Caki2 (cell line): ENCODE measurements at places on chromosomes 6 and 20.

DNA sequence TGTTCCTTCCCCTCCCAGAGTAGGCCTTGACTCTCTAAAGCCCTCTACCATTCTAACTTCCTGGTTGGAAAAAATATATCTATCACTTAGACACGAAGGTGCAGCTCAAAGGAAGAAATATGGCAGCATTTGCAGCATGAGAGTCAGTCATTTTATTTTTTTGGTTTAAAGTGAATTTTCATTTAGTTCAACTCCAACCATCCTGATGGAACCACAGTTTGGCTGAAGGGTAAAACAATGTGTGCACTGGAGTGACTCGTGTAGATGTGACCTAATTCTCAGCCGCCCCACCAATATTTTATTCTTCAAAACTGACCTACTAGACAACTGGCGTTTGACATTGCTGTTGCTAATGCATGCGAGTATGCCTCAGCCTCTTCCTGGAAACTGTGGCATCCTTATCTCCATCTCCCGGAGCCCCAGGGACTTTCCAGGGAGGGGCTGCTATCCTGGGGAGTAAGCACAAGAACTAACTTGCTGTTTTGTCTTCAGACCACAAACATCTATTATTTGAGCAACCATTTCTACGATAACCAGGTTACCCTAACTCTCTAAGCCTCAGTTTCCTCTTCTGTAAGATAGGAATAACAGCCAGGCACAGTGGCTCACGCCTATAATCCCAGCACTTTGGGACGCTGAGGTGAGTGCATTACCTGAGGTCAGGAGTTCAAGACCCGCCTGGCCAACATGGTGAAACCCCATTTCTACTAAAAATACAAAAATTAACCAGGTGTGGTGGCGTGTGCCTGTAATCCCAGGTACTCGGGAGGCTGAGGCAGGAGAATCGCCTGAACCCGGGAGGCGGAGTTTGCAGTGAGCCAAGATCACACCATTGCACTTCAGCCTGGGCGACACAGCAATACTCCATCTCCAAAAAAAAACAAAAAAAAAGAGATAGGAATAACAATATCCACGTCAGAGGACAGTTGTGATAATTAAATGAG, 148.7 kb upstream of the JARID2 start:
- DNase-seq: no peak

DNA sequence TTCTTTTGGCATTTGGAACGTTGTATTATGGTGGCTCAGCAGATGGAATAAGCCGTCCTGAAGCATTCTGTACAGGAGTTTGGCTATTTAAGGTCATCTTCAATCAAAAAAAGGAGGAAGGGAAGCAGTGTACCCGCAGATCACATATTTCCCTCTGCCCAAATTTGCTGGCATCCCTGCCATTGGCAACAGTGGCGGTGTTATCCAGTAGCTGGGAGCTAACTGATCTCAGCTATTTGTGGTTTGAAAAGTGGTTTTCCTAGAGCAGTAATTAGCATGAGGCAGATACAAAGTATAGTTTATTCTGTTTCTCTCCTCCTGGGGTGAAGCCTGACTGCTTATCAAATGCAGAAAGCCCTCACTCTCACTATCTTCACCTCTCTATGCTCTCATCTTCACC, 576.8 kb downstream of the QKI start:
- DNase-seq: no peak

- DNase-seq: no peak
Observed at GRCh38 chr6:114304304-114304887, 38.4 kb downstream of the HS3ST5 start.

GRCh38 chr6:20001286-20001685, 164.1 kb downstream of the ID4 start:
- DNase-seq: no peak

DNA sequence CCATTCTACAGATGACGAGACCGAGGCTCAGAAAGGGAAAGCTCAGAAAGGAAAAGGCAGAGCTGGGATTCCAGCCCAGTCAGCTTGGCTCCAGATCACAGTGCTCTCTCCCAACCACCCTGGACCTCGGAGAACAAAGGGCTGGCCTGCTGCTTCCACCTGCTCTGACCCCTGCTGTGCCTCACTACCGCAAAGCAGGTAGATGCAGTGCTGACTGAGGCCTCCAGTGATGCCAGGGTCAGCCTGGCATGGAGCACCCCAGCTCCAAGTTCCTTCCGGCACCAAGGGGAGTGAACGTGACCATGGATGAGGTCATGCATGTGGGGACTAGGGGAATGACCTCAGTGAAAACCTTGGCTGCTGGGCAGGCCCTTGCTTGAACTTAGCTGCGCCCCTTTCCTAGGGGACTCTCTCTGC, 20.7 kb upstream of the TLDC2 start:
- no peak for DNase-seq

DNA sequence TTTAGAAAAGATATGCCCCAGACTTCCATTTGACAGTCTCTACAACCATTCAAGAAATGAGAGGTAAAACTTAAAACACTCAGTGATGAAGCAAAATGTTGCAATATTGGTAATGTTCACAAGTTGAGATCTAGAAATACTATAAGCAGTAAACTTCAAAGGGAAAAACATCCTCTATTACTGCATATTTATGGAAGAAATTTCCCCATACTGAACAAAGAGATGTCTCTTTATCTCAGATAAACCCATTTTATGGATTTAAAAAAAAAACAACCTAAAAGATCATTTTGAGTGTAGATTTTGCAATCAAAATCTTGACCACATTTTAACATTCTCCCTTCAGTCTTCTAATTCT, 177.8 kb upstream of the TAB2 start:
- DNase-seq: no peak

DNA sequence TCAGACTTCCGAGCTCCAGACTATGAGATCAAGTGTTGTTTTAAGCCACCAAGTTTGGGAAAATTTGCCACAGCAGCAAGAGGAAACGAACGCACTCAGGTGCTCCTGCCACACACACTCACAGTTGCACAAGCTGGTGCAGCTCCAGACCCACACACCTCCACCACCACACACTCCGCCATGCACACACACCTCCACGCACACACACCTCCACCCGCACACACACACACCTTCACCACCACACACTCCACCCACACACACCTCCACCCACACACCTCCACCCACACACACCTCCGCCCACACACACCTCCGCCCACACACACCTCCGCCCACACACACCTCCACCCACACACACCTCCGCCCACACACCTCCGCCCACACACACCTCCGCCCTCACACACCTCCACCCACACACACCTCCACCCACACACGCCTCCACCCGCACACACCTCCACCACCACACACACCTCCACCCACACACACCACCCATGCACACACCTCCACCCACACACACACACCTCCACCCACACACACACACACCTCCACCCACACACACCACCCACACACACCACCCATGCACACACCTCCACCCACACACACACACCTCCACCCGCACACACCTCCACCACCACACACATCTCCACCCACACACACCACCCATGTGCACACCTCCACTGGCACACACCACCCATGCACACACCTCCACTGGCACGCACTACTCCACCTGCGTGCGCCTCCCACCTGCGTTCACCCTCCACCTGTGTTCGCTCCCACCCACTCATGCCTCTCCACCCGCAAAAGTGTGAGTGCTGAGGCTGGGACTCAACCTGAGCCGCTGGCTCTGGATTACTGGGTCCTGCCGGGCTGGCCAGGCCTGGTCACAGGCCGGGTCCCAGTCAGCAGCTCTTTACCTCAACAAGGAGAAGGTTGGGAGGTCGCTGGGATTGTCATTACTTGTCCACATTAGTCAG, 175.6 kb downstream of the BMP7 start:
- DNase-seq: no peak

DNA sequence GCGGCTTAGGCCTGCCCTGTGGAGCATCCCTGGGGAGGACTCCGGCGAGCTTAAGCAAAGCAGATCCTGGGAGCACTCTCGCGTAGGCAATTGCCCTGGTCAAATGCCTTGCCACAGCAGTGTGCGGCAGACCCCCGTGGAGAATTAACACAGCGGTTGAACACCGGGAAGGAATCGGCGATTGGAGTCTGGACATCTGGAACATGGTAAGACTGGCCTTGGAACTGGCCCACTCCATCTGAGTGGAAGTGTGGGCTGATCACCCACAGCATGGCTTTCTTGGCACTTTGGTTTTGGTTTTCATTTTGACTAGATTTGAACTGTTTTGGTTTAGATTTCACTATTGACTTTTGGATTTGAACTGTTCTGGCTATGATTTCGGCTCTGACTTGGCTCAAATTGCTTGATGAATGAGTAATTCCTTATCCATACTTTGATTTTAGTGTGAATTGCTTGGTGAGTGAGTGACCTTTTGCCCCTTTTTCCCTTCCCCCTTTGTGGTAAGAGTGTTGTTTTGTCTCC, 300.7 kb downstream of the RNGTT start:
- DNase-seq: no peak

GRCh38 chr6:145258122-145258521, 477.2 kb downstream of the EPM2A start:
- no peak for DNase-seq

GRCh38 chr6:163398815-163399214, 15.7 kb upstream of the QKI start:
- no peak for DNase-seq

- no peak for DNase-seq
Observed at GRCh38 chr20:2680046-2680445, 12.5 kb upstream of the EBF4 start.

GRCh38 chr20:49567421-49568277, at the start of gene PTGIS:
Gene PTGIS, minus strand, starts transcription at chr20:49568137. Its CDS starts 21 bp downstream, at chr20:49568116.
- no peak for DNase-seq

DNA sequence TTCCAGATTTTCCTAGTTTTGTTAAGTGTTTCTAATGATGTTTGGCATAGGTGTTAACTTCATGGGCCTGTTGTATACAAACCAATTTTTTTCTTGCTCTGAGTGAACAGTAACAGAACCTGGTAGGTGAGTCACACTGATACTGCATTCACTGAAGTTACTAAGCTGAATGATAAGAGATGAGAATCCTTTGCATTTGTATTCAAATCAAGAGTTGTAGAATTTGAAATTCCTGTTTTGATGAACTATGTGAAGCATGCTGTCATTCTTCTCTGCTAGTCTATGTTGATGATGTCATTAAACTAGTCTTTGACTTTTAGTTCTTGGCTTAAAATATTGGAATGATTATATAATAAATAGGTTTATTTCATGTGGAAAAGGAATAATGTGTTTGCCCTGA, 37.9 kb downstream of the PTPRA start:
- no peak for DNase-seq

GRCh38 chr20:25372584-25373336, 17.9 kb downstream of the ABHD12 start:
- DNase-seq: peak; percentile 48

DNA sequence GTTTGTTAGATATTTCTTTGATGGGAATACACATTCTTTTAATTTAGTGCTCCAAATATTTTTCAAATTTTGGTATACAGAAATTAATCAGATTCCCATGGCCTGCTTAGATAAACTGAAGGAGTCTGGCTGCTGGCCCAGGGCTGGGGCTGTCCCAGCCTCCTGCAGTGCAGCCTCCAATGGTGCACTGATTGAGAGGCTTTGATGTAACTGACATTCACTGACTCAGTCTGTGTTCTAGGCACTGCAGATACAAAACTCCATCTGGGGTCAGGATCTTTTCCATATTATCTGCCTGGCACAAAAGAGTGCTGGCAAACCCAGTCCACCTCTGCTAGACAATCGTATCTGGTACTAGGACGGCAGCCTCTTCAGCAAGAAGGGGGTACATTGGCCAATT, 64.8 kb downstream of the GRIK2 start:
- DNase-seq: no peak

- DNase-seq: no peak
Observed at GRCh38 chr6:7142918-7143475, 35.2 kb downstream of the RREB1 start.

- no peak for DNase-seq
Observed at GRCh38 chr6:150546457-150546856, 53.2 kb upstream of the PLEKHG1 start.

DNA sequence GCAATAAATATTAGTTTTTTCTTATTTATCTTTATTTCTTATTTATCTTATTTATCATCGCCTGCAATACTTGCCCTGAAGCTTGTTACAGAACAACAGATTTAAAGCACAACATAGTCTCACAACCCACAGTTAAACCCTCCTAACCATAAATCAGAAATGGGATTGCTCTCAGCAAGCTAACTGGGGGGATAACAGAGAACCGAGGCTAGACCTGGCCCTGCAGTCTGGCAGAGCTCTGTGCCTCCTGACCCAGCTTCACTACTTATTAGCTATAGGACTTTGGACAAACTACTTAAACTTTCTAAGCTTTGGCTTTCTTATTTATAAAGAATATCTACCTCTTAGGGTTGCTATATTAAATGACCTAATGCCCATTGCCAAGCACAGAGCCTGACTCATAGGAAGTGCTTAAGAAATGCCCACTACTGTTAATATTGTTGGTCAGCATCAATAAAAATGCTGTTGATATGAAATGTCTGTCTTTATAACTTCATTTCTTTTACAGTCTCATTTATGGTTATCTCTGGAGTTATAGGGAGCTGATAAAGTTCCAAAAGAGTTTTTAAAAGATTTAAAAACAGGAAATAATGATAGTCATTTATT, 87.9 kb upstream of the BEND6 start:
- no peak for DNase-seq

- no peak for DNase-seq
Observed at GRCh38 chr6:72639920-72640614, 18.2 kb downstream of the KCNQ5 start.

DNA sequence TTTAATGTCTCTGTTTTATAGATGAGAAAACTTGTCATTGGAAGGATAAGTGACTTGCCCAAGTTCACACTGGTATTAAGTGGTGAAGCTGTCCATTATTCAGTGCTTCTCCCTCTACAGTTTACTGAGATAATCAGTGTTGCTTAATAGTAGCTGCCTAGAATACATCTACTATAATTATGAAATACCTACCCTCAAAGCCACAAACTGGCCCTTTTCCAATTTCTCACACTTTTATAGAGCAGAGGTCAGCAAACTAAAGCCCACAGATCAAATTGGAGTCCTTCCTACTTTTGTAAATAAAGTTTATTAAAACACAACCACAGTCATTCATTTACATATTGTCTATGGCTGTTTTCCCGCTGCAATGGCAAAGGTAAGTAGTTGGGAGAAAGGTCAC, 73.5 kb downstream of the EYS start:
- DNase-seq: no peak

- no peak for DNase-seq
Observed at GRCh38 chr6:67031451-67031850, 1324.4 kb upstream of the EYS start.

DNA sequence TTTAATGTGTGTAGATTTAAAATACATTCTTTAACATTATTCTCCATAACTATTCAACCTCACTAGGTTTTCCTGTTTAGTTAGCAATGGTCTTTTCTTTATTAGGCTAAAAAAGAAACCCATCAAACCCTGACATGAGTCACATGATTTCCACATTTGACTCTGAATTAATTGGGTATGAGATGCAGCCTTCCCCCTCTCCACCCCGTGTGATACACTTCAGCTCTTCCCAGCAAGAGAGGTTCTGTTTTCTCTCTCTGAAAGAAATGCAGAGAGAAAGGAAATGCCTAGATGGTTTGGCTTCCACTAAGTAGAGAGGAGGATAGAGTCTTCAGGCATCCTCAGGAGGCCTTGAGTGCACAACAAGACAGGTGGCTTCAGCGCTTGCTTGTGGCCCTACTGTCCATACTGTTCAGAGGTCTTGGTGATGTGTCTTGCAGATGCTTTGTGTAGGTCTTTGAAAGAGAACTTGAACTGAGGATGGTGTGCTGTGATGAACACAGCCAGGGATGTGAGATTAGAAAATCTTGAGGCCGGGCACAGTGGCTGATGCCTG, 17.3 kb downstream of the FARS2 start:
- no peak for DNase-seq

- DNase-seq: no peak
Observed at GRCh38 chr6:45884336-45884735, 131.3 kb downstream of the CLIC5 start.

- no peak for DNase-seq
Observed at GRCh38 chr6:139544701-139545057, 170.2 kb upstream of the CITED2 start.
